ENCODE measurements at places on chromosomes 12 and 14.

DNA sequence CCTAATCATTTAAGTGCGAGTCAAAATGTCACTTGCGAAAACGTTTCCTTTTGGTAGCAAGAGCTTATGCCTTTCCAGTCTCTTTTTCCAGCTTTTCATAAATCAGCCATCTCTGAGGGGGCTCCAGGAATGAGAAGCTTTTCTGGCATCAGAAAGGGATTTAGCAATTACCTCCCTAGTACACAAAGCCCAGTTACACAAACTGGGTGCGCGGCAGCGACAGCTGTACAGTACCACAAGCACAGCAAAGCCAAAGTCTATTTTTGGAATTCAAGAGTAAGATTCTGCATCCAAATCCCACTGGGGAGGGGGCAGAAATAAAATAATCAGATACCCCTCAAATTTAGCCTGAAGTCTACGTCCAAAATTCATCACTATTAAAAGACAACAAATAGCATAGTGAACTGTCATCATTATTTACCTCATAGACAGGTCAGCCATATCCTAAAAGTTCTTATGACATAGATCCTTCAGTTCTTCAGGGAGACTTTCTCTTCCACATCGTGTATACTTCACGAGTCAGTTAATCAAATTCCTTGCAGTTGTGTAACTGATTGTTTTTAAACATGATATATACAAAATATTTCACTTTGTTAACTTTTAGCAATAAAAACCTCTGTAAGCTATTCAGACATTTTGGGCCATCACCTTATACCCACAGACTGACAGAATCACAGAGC lies 150.8 kb downstream of the TTC7B start:
- H3K4me1 ChIP-seq, result no peaks in the 10 kb centered on the region
- H3K4me3 ChIP-seq, result no peak overlapping the region
- no peaks in the 10 kb centered on the region for H3K36me3 ChIP-seq
- H3K27me3 ChIP-seq, result no peaks in the 10 kb centered on the region
- H3K27ac ChIP-seq, result no peak overlapping the region

- H3K4me1 ChIP-seq, result no peaks in the 10 kb centered on the region
- DNase-seq, result no peak
- no peak overlapping the region for H3K27ac ChIP-seq
- H3K27me3 ChIP-seq, result no peaks in the 10 kb centered on the region
- H3K4me3 ChIP-seq, result no peak overlapping the region
- no peaks in the 10 kb centered on the region for H3K36me3 ChIP-seq
These were observed 52.1 kb downstream of the SLC15A4 start for GRCh38 chr12:128771681-128772080.

DNA sequence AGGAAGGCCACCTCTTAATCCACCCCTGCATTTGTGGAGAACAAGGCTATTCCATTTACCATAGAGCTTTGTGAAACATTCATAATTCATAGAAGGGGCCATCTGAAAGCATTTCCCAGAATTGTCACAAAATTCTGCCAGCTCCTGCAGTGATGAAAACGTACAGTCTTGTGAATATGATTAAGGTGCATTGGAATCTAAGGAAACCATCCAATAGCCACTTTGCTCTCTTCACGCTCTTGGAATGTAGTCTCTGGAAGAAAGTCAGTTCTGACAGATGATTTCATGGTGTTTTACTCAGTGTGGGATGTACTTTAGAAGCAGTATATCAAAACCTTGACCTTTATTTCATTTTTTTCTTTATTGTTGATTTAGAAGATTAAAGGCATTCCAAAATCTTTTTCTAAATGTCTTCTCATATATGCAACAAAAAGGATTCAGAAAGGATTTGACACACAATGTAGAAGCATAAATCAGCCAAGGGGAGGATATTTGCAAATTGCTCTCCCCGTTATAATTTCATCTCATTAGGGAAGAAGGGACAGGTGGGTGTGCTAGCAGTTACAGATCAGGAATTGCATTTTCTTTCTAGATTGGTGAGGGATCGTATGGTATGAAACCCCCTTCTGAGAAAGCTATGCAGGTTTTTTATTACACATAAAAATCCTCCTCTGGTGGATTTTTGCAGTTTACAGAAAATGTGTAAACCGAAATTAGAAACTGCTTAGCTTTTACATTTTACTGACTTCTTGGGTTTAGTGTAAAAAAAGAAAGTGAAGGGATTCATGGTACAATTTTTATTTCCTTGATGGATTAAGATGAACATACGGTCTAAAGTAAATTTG lies 390.2 kb downstream of the LRIG3 start:
- H3K4me3 ChIP-seq, result no peak overlapping the region
- no peaks in the 10 kb centered on the region for H3K27me3 ChIP-seq
- peak; percentile 77 for DNase-seq
- peaks cover 38% of the 10 kb centered on the region for H3K4me1 ChIP-seq
- peak overlapping the region; percentile 91 for H3K27ac ChIP-seq

DNA sequence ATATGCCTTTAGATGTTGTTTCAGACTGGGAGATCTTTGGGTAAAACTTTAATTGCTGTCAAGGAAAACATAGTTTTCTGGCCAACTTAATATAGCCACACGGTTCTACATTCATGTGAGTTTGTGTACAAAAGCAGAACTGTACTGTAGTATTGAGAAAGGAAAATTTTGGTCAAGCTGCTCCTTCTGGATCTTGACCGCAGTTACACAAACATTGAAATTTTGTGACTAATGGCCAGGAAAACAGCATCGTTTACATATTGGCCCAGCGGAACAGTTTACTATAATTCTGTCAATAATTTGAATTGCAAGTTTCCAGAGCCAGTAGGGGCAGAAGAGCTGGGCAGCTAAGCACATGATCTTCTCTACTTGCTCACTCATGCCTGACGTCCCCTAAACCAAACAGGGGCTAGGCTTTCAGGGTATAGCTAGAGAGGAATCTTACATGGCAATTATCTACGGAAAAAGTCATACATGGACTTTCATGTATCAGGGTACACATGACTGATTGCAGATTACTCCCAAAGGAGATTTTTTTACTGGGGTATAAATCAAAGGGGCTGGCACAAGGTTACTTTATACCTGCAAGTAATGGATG lies 11.4 kb upstream of the ART4 start:
- no peak for DNase-seq
- H3K4me3 ChIP-seq, result no peak overlapping the region
- H3K4me1 ChIP-seq, result peaks cover 6% of the 10 kb centered on the region
- no peaks in the 10 kb centered on the region for H3K27me3 ChIP-seq

- H3K4me3 ChIP-seq, result no peak overlapping the region
- no peaks in the 10 kb centered on the region for H3K36me3 ChIP-seq
- H3K27me3 ChIP-seq, result no peaks in the 10 kb centered on the region
- no peak overlapping the region for H3K27ac ChIP-seq
- no peaks in the 10 kb centered on the region for H3K4me1 ChIP-seq
- no peak for DNase-seq
These were observed 478.2 kb downstream of the TMEM117 start for GRCh38 chr12:44314007-44314500.

GRCh38 chr14:104925855-104926609 lies 1.4 kb downstream of the PLD4 start:
- no peaks in the 10 kb centered on the region for H3K36me3 ChIP-seq
- H3K27ac ChIP-seq, result no peak overlapping the region
- H3K27me3 ChIP-seq, result no peaks in the 10 kb centered on the region
- DNase-seq, result no peak
- no peak overlapping the region for H3K4me3 ChIP-seq

GRCh38 chr12:1666685-1667162 lies 24.1 kb upstream of the ADIPOR2 start:
- H3K4me1 ChIP-seq, result peaks cover 3% of the 10 kb centered on the region
- no peaks in the 10 kb centered on the region for H3K36me3 ChIP-seq
- no peak overlapping the region for H3K27ac ChIP-seq
- no peak overlapping the region for H3K4me3 ChIP-seq
- no peak for DNase-seq
